Pericardium fibroblast (primary cell): ENCODE measurements at places on chromosomes 5 and 9. TPM values are rescaled to one million over a fixed set of nuclear protein-coding genes. Genes with fewer than 3 reads are reported as not detected.

INSL4 gene
- not detected in 2 replicates for total RNA-seq

PCDHAC2 gene
- 0.60 and 2.6 TPM in 2 replicates for total RNA-seq

FOXD4L5 gene
- total RNA-seq, result 0.94 TPM in 1 of 2 replicates, not detected in the other

FST gene
- total RNA-seq, result 12.3 and 31.0 TPM in 2 replicates

DOCK2 gene
- 0.09 and 0.23 TPM in 2 replicates for total RNA-seq
